Progenitor cell of endocrine pancreas (in vitro differentiated cells): ENCODE measurements at places on chromosomes 3 and 15. TPM values are rescaled to one million over a fixed set of nuclear protein-coding genes. Genes with fewer than 3 reads are reported as not detected.

AEN gene
- 28.2 and 31.1 TPM in 2 replicates for total RNA-seq

GP5 gene
- 0.18 and 0.24 TPM in 2 replicates for total RNA-seq

- DNase-seq: no peak
Measured at GRCh38 chr3:46905661-46906451, 28.3 kb downstream of the PTH1R start.

DNA sequence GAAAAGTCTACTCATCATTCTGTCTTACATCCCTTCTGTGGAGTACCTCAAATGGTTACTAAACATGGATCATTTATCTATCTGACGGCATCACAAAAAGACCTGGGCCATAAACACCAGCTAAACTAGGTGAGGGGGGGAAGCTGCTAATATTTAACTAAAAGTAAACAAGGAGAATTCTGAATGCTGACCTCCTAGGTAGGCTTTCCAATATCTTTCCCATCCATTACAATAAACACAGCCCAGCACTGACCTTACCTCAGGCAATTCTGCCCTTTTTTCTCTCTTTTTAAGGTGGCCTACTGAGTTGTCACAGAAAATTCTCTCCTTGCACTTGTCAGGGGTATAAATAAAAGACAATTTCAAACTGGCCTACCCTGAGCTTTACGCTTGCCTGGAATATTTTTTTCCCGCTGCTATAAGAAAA is 33.1 kb downstream of the USF3 start:
- no peak for DNase-seq
